ENCODE measurements at places on chromosomes 2 and 18.

- DNase-seq = no peak
Measured at GRCh38 chr2:203861197-203861596, 6.4 kb upstream of the CTLA4 start.

- DNase-seq = no peak
Measured at GRCh38 chr2:19971691-19972090, 18.2 kb downstream of the WDR35 start.

DNA sequence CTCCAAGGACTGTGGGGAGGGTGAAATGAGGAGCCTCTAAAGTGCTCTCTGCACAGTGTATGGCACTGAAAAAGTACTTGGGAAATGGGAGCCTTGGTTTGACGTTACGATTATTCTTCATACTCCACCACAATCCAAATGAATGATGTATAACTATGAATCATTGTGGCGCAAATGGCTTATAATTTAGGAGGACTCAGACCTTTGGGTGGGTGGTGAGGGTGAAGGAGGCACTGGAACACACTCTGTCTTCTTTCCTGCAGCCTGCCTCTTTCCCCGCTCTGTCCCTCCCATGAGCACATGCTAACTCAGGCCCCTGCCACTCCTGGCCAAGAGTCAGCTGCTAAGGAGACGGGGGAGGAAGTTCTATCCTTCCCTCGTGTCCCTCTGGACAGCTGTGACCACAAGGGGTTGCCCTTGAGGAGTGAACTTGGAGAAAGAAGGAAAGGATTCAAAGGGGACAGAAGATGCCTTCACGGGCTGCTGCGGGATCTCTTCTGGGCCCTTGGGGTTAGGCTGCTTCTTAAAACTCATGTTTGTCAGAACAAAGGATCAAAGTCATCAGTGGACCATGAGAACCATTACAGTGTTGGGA, 36.5 kb downstream of the POLR1A start:
- DNase-seq = no peak

GRCh38 chr2:239252801-239253200, 148.0 kb downstream of the HDAC4 start:
- no peak for DNase-seq
